Ovary (tissue), 10 donors: ENCODE measurements at places on chromosomes 6 and 20. TPM values are rescaled to one million over a fixed set of nuclear protein-coding genes. Genes with fewer than 3 reads are reported as not detected.

COX4I2 gene
- total RNA-seq, result 2.3 TPM

TP53TG5 gene
- not detected for total RNA-seq

ZC2HC1B gene
- total RNA-seq, result not detected

PTP4A1 gene
- total RNA-seq, result 44.1 TPM

FILIP1 gene
- 2.7 TPM for total RNA-seq

SLC22A2 gene
- not detected for total RNA-seq

FAM184A gene
- 5.4 TPM for total RNA-seq

OR2H1 gene
- not detected for total RNA-seq

SOBP gene
- total RNA-seq, result 31.3 TPM

WASF1 gene
- total RNA-seq, result 27.7 TPM

PTPRA gene
- 78.7 TPM for total RNA-seq
